ENCODE measurements at places on chromosomes 1 and 21. TPM values are rescaled to one million over a fixed set of nuclear protein-coding genes. Genes with fewer than 3 reads are reported as not detected.

The CFHR3 gene
- not detected for total RNA-seq

The PROX1 gene
- 7.2 TPM for total RNA-seq

The EXTL1 gene
- total RNA-seq, result 1.8 TPM

The TMEM79 gene
- total RNA-seq, result 2.9 TPM

The LINGO4 gene
- 0.13 TPM for total RNA-seq

The CRABP2 gene
- 9.5 TPM for total RNA-seq

The TP73 gene
- not detected for total RNA-seq

The RHD gene
- 0.38 TPM for total RNA-seq

The FAM78B gene
- 1.3 TPM for total RNA-seq

The TRIM63 gene
- total RNA-seq, result not detected

The SLFNL1 gene
- total RNA-seq, result 0.38 TPM

The FALEC gene
- 1.2 TPM for total RNA-seq

- no peak for DNase-seq
Measured at GRCh38 chr1:178513278-178513983, 522 bp downstream of the TEX35 start.

DNA sequence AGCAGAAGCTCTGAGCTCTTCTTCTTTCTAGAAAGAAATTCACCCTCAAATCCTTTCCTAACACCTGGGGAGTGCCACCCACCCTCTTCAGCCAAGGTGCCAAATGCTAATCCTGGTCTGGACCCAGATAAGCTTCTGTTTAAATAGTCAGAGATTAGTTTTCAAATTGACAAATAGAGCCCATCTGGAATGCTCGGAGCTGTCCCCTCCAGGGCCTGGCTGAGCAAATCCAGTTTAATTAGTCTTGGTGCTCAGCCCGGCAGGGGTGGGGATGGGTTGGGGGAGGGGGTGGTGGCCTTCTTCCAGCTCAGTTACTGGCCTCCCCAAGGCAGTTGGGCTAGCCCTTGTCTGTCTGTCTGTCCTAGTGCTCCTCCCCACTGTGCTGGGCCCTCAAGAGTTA, 269.5 kb downstream of the GRIK3 start:
- no peak for DNase-seq

- DNase-seq, result no peak
Measured at GRCh38 chr1:36754366-36754765, 271.7 kb upstream of the CSF3R start.

- no peak for DNase-seq
Measured at GRCh38 chr1:5490635-5491034, 501.6 kb downstream of the NPHP4 start.

- peak; percentile 51 for DNase-seq
Measured at GRCh38 chr1:32349211-32349708, 13.0 kb downstream of the FAM229A start.

- no peak for DNase-seq
Measured at GRCh38 chr1:200731654-200732332, 6.9 kb upstream of the CAMSAP2 start.

DNA sequence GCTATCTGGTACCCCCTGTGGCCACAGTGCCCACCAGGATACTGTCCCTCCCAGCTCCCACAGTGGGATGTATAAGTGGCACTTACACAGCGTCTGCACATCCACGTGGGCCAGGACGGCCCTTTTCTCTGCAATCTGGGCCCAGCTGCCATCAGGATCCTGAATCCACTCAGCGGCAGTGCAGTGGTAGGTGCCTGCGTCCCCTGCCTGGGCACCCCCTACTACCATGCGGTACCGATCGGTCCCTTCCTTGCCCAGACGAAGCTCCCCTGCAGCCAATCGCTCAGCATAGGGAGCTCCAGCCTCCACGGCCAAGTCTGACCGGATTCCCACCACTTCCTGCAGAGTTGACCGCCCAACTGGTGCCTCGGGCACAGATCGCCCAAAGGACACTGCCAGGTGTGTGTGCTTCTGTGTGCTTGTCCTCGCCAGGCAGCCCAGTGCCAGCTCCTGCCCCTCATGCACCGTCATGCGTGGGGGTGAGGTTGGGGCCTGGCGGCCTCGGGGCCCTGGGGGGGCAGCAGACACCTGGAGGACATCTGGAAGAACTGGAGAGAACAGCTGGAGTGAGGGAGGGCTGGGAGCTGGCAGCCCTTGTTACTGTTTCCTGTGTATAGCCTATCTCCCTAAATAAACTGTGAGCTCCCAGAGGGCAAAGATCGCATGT, 4.7 kb downstream of the IGSF8 start:
- no peak for DNase-seq

DNA sequence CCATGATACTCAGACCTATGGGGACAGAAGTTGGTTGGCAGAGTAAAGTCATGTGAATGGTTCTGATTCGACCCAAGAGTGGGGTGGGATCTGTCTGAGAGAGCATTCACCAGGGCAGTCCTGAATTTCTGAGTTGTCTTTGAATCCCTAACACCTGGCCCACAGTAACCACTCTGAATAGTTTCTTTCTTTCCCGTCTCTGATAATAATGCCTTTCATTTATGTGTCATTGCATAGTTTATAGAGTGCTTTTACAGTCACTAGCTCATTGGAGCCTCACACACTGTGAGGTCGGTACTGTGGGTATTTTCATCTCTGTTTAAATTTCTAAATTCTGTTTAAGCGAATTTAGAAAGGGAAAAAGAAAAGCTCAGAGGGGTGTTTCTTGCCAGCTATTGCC, 147.1 kb downstream of the C1orf21 start:
- no peak for DNase-seq

- DNase-seq, result no peak
Measured at GRCh38 chr1:205858141-205858961, 8.4 kb upstream of the PM20D1 start.

DNA sequence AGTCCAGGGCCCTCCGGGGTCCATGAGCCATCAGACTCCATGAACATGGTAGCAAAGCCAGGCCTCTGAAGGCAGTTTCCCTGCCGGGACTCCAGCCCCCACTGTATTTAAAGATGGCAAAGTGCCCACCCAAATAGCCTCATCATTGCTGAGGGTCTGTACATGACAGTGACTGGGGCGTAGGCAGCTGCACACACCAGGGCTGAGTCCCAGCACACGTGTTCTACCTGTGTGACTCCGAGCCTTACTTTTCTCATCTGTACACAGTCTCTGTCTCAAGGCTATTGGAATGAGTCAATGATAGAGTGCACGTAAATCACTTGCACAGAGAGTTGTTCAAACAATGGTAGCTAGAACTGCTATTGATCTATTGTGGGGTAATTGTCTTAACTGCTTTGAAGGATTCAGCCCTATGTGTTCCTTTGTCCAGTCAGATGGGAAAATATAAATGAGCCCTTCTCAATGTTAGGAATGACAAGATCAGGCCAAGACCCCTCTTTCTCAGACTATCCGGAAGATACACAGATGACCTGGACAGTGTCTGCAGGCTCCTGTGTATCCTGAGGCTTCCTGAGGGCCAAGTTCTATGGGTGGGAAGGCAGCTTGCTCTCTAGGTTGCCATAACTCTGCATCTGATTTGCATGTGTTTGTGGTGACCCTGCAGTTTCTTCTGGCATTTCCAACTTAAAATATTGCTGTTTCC, 48.9 kb downstream of the RASSF5 start:
- no peak for DNase-seq

- no peak for DNase-seq
Measured at GRCh38 chr1:83671586-83671985, 327.3 kb downstream of the TTLL7 start.

DNA sequence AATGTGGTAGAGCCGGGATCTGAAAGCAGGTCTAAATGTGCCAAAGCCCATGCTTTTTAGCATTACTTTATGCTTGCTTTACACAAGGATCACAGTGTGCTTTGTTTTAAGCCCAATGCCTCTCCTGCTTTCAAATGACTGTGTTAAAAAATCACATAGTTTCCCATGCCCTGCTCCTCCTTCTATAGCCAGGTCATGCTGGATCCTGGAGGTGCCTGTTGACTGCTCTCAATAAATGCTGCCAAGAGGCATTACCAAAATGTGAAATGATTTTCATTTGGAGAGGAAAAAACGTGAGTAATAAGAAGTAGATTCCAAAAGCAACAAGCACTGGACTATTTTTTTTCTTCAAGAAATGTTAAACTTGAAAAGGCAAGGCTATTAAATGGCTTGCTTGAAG, 420.7 kb upstream of the USP24 start:
- no peak for DNase-seq

- no peak for DNase-seq
Measured at GRCh38 chr1:169086603-169087455, 19.7 kb upstream of the ATP1B1 start.

GRCh38 chr21:33011462-33011861, 14.3 kb upstream of the OLIG2 start:
- no peak for DNase-seq

DNA sequence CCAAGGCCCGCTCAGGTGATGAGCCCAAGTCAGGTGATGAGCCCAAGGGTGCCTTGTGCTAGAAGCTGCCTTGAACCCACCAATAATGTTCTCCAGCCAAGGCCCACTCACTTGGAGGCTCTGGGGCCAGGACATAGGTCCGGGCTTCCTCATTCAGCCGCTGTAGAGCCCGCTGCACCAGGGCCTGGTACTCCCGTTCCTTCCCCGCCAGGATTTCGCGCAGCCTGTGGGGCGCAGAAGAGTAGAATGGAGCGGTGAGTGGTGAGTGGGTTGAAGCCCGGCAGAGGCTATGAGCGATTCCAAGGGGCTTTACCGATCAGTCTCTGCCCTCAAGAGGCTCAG, 10.5 kb downstream of the MAP3K6 start:
- DNase-seq, result no peak

DNA sequence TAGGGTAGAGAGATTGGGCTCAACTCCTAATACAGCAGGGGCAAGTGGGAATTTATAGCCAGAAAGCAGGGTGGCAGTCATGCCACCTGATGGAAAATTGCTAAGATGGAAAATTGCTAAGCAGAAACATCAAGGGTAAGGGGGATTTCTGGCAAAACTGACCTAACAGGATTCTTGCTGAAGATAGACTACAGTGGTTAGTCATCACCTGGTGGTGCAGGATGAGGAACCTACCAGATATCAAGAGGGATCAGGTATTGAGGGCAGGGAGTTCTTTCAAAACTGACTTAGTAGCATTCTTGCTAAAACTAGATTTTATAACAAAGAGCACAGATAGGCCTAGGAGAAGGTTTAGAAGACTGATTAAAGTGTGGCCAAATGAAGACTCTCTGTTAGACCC, 292.9 kb downstream of the PLPP3 start:
- DNase-seq, result no peak

DNA sequence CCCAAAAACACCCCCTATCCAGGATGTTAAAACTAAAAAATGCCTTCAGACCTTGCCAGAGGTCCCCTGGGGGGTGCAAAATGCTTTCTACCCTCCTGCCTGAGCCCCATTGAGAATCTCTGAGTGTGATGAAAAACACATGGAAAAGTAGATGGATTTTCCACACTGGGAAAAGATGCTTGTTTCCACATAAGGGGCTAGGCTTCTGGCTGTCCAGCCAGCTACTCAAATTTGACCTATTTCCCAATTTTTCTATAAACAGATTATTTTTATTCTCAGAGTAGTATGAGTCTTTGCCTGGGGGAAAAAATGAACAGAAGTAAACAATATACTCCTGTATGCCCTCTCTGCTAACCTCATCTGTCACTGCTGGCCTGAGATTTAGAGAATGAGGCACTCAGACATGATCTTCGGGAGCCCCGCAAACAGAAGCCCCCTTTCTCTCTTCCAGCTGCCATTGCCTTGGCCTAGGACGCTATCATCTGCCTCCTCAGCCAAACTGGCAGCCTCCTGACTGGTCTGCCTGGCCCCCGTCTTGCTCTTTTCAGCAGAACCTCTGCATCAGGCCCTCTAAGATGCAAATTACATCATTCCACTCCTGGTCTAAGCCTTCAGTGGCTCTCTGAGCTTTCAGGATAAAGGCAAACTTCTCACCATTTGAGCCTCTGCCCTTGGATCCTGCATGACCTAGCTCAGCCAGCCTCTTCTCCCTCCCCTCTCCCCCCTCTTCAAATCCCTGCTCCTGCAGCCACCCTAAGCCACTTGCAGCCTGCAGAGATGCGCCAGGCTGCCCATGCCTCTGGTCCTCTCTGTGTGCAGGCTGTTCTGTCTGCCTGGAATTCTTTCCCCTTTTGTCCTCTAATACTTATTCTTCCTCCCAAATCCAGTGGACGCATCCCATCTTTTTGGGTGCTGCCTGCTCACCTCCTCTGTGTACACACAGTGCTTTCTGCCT, 39.7 kb upstream of the TMEM125 start:
- no peak for DNase-seq

DNA sequence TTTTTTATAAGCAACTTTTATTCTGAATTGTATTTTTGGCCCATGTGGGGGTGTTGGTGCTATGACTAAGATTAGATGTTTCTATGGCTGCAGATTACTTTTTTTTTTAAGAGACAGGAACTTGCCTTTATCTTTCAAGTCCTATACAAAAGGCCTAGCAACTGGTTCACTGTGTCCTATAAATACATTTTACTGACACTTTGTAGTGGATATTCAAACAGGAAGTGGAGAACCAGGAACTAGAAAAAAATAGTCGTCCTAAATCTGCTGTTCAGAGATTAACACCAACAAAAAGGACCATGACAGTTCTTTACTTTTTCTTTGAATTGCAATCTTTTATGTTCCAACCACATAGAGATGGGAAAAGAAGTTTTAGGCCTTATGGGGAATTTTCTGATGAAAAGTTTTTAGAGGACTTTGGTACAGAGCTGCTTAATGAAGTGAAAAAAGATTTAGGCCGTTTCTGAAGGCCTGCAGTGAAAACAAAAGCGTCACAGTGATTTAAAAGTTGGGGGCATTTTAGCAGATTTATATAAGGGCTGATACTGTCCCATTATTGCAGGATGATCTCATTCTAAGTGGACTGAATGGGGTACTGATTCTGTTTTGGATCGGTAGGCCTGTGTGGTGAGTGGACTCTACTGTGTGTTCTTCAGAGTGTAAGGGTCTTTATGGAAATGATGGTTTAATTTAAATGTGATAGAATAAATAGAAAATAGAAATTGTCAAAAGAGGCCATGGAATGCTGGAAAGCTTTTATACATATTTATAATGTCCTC, 136.4 kb upstream of the DEPDC1 start:
- no peak for DNase-seq

DNA sequence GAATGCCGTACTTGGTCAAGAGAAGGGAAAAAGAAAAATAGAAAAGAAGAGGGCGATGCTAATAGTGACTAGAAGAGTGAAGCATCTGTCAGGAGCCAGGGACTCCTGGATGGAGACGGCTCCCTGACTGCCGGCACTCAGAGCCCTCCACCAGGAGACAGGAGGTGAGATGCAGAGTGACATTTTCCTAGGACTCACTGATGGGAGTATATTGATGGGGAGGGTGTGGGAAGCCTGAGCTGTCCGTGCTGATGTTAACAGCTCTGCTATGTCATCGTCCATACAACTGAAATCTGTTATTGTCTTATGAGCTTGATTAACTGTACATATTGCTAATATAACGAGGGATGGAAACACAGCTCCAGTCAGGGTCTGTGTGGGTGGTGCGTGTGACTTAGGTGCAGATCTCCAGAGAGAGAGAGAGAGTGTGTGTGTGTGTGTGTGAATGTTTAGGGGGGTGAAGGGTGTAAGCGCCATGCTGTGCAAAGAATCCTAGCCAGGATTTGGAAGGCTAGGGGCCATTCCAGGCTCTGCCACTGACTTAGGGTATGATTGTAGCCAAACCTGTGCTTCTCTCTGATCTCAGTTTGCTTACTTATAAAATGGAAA, 123.0 kb upstream of the KLHDC7A start:
- DNase-seq, result no peak

- DNase-seq, result no peak
Measured at GRCh38 chr1:150441121-150441520, 46.1 kb upstream of the TARS2 start.

- DNase-seq, result no peak
Measured at GRCh38 chr1:228397966-228398365, 8.7 kb downstream of the TRIM11 start.
